ENCODE measurements at places on chromosomes 4 and X.

DNA sequence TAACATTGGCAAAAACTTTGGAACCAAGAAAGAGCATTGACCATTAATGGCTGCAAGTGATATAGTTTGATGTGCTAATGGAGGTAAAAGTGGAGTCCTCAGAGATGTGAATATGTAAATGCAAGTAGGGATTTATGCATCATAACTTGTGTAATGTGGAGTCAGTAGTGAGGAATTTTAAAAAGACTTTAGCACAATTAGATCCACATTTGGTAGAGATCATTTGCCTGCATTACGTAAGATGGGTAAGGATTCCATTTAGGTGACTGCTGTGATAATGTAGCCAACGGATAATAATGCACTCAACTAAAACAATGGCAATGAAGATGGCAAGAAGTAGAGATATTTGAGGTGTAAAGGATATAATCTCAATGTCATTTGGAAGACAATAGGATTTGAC, 1128.4 kb downstream of the ADGRL3 start:
- no peak for DNase-seq

DNA sequence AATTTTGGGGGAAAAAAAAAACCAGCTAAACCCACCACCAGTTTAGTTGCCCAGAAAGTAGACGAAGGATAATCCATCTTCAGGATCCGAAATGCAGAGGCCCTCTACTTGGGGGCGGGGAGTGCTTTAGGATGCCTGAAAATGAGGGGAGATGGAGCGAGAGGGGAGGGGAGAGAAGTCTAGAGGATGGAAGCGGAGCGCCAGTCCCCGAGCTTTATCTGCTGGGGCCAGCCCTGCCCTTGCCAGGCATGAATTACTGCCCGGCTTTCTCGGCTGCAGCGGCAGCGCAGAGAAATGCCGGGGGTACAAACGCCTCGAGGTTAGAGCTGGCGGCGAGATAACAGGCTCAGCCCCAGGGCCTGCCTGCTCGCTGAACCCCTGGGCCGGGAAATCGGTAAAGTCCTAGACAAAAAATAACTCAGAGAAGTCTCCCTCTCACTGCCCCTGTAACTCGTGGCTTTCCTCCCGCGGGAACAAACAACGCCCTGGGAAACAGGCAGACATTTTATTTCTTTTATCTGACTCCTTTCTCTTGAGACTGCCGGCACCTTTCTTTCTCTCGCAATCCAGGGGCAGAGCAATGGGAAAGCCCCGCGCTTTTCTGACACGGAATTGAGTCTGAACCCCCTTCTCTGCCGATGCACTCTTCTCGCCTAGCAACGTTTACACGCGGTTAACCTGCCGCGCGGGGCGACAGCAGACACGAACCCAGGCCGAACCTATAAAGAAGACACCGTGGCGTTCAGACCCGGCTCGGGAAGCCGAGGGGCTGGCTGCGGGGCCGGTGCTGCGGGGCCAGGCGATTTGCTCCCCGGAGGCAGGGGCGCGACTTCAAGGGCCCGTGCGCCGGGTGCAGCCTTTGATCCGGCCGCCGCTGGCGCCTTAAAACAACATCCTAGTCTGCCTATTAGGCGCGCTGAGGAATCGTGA, 3.1 kb upstream of the MSX1 start:
- peak; percentile 79 for DNase-seq

DNA sequence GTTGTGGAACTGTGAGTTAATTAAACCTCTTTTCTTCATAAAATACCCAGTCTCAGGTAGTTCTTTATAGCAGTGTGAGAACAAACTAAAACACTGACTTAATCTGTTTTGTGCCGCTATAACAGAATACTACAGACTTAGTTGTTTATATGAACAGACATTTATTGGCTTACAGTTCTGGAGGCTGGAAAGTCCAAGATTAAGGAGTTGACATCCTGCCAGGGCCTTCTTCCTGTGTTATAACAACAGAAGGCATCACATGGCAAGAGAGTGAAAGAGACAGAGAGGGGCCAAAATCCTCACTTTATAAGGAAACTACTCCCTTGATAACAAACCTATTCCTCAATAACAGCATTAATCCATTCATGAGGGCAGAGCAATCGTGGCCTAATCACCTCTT, 42.5 kb upstream of the KCNIP4 start:
- DNase-seq = no peak

DNA sequence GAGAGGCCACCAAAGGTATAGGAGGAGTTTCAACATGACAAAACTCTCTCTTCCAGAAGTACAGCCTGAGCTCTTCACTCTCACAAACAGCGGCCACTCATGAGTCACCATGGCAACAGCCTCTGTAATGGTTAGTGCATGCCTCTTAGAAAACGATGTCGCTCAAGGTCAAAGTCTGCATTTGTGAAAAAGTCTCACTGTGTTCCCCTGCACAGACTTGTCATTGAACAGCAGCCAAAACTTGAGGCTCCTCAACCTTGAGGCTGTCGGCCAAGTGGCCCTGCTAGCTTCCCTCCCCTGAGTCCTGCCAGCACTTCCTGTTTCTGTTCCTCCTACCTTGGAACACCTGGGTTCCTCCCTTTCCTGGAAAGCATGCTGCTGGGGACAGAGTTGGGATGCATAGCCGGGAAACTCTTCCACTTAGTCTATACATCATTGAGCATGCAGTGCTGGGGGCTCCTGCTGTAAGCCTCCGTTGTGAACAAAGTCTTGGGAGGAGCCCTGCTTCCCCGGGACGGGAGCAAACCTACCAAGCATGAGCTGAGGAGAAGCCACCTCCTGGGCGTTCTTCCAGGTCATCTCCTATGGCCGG, 66.6 kb downstream of the ING2 start:
- peak; percentile 89 for DNase-seq

- DNase-seq = peak; percentile 31
Observed at GRCh38 chr4:185640811-185641675, 105.7 kb upstream of the PDLIM3 start.

- no peak for DNase-seq
Observed at GRCh38 chr4:95469617-95470016, 79.2 kb downstream of the UNC5C start.

GRCh38 chr4:109690690-109691410, 12.4 kb downstream of the CASP6 start:
- no peak for DNase-seq

DNA sequence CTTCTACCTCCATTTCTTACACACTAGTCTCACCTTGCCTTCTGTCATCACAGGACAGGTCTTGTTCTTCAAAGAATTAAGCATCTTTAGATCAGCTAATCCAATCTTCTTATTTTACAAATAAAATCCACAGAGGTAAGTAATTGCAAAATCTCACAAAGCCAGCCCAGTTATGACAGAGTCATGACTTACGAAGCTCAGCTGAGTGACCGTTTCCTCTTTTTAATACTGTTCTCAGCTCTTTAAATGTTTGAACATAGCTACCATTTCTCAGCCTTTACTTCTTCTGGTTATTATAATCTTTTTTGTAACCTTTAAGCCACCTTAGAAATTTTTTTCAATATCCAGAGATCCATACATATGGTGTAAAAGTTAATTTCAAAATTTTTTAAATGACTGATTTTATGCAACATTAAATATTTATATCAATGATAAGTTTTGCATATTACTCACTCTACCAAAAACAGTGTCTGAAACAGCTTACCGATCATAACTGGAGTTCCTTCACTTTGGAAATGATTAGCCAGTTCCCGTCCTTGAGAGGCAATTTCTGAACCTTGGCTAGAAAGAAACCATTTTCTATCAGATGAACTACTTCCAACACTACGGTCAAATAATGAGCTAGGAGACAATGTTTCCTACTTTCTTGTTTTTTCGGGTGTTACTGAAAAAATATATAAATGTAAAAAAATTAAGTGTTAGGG, 8.8 kb downstream of the ANKRD37 start:
- DNase-seq = no peak

GRCh38 chr4:85717847-85718246, 242.9 kb downstream of the ARHGAP24 start:
- DNase-seq = no peak

GRCh38 chr4:86977621-86978184, 42.9 kb downstream of the AFF1 start:
- no peak for DNase-seq

DNA sequence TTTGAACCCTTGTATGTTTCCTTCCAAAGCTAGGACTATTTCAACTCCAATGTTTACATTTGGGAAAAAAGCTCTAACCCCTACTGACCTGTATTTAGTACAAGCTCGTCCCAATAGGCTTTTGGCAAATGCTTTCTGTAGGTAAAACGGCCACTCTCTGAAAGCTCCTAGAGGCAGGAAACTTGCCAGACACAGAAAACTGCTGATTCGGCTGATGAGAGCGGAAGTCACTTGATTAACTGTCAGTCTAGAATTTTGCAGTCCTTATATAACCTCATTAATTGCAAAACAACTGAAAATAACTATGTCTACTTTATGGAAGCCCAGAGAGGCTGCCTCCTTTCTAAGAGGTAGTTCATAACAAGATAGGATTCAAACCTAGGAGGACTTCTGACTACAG, 108.1 kb downstream of the TSPAN7 start:
- DNase-seq = no peak

DNA sequence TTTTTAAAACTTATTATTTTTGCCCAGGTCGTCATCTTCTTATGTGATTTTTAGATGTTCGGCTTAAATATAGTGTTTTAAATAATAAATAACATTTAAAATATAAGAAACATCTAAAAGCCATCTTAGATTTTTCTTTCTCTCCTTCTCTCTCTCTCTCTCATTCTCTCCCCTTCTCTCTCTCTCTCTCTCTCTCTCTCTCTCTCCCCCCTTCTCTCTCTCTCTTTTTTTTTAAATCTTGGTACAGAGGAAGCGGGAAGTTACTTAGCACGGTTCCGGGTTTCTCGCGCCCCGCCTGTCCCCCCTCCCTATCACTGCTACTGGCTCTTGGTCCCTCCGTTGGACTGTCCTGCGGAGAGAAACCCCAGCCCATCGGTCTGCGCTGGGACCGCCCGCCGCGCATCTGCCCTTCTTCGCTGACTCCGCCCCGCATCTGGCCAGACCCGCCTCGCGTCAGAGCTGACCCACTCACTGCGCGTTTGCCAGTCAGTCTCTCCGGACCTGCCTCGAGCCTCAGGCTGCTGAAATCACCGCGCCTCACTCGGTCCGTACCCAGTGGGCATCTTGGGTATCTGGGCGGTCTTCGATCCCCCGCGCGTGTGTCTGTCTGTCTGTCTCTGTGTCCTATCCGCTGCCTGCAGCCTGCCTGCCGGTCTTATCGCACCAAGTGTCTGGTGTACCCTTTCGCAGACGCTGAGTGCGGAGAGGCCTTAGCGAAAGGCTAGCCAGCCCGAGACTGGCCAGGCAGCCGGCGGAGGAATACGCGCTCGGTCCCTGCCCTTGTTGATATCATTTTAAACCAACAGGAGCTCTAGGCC, at the start of gene PABPC5:
TSS of gene PABPC5 (plus strand) at position 489 of the 818 bp plus-strand sequence. CDS start 739 bp downstream, outside the sequence.
- no peak for DNase-seq

- peak; percentile 59 for DNase-seq
Observed at GRCh38 chrX:147912093-147912801, 528 bp downstream of the FMR1 start.

DNA sequence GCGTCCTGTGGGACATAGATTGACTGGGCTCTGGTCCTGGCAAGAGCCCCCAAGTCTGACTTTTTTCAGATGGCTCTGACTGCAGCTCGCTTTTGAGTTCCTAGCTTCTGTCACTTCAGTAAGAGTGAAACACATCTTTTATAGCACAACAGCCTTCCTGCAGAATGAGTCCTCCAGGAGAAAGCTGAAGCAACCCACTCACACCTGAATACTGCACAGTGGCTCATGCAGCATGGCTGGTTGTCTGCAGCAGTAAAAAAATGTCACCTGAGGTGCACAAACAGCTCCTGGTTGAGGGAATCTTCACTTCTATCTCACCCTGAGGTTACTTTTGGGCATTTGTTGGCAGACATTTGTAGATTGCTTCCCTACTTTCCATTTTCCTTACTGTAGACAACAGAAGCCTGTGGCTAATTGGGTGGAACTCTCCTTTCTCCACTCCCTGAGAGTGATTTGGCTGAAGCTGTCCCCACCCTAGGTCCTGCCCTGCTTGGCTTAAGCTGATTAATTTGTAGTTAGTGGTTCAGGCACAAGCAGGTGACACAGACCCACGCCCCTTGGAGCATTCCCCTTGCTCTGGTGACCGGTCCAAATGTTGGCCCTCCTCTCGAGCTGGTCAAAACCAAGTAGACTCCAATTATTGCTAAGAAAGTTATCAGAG, 99.7 kb downstream of the NPNT start:
- DNase-seq = no peak

GRCh38 chr4:83606460-83606859, 70.6 kb downstream of the GPAT3 start:
- DNase-seq = no peak

DNA sequence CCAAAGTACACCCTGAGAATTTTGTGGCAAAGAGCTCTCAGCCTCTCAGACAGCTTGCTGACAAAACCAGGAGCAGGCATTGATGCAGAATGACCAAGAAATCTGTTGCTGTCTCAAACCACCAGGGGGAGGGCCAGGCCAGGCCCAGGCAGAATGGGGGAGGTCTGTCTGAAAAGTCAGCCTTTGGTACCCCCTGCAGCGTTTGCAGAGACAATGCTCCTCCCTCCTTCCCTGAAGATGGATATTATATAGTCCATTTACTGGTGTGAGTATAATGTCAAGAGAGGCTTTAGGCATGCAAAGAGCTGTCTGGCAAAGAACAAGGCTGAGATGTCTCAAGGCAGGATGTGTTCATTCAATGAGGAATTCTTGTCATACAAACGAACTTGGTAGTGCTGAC, 52.9 kb upstream of the TRPC5OS start:
- DNase-seq = peak; percentile 80

DNA sequence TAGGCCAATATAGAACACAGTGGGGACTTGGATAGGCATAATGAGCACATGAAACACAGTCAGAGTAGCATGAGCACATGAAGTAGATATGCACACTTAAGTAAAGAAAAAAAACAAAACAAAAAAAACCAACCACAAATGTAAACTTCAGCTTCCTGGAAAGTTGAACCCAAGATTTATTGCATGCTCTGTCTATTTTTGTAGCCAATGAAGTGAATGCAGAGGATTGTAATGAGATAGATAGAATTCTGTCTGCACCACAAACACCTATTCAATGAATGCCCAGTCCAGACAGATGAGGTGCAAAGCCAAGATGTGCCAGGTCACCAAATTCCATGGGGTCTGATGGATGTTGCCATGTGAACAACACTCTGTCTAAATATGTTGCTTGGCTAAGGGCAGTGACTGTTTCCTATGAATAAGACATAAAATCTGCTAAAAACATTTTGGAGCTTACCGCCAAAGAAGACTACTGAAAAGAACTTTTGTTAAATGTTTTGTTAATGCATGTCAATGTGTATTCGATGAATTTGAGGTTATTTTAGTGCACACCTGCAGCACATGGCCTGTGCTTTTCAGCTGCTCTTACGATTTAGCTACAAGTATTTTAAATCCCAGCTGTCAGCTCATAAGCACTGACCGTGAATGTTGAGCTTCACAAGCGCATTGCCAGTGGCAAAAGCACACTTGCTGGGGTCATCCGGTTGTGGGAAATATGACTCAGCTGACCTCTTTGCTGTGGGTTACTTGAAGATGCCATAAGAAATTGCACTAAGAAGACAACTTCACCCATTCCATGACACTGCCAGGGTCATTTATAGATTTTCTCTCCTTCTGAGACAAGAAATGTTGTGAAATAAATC, 374.8 kb upstream of the GNPDA2 start:
- DNase-seq = no peak
